ENCODE measurements at places on chromosomes 6 and 20.

DNA sequence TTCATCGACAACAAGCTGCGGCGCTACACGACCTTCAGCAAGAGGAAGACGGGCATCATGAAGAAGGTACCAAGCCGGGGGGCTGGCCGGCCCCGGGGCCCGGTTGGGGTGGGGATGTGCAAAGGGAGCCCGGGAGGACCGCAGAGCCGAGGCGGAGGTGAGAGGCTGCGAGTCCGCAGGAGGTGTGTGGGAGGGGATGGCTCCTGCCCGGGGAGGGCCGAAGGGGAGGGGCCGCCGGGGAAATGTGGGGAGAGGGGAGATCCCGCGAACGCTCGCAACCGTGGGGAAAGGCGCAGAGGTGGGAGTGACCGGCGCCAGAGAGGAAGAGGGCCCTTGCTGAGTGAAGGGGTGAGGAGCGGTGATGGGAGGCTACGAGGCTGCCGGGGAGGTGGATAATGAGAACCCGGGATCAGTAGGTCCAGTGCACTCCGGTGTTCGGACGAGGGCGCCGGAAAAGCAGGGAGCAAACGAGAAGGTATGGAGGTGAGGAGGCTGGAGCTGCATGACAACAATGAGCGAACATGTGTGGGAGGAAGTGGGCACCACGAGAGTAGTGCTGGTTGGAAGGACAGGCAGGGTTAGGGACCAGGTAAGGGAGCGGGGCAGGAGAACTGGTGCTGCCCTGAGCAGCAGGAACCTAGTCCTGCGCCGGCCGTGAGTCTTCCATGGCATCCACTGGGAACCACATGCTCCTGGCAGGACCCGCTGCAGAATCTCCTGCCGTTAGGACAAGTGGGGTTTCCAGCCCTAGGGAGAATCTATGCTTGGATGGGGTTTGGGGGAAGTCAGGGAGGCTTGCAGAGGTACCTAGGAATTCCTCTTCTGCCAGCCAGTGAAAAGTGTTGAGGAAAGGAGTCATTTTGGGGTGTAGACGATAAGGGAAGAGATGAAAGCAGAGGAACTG lies 1.3 kb downstream of the SRF start:
- DNase-seq, result no peak

DNA sequence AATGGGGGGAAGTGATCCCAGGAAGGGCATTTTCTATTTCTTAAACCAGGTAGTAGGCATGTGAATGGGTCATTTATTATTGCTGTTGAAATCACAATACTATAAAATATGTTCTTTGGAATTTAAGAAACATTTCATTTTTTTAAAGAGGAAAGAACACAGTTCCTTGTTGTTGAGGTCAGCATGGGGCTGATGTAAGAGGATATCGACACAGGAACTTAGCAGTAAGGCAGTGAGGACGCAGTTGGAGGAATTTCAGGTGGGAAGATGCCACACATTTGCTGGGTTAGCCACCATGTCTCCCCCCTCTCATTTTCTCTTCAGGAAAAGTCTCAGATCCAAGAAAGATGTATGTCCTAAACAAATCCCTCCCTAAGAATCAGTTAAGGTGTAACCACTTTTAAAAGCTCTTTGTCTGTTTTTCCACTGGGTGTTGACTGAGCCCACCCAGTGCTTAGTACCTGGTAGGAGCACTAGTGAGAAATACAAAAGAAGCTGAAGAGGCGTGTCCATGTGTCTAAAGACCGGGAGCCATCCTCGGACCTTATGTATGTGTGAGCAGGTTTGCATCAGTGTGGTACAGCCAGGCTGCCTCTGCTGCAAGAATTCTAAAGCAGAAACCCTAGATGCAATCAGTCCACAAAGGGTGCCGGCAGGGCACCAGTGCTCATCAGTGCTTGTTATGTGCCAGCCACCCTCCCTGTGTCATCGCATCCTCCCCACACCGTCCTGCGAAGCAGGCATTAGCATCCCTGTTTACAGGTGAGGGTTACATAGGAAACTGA lies 98.9 kb downstream of the TCP11 start:
- DNase-seq, result no peak

DNA sequence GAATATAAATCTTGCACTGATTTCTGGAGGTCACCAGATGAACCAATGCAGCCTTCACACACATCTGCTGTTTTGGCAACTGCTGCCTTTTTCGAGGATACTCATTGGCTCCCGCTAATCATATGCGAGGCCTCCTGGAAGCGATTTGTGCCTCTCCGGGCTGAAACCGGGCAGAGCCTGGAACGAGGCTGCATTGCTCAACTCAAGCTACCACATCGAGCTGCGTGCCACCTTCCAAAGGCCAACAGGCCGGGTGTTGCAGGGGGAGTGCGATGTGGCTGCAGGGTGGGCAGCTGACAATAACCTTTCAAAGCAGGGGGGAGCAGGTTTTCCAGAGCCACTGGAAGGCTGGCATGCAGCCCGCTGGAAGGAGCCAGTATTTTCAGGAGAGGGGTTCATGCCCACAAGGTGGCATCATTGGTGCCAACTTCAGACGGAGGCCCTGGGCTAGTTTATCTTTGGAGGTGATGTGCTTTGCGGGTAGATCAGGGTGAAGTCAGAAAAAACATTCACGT lies 122.6 kb upstream of the IFNGR1 start:
- peak; percentile 6 for DNase-seq

DNA sequence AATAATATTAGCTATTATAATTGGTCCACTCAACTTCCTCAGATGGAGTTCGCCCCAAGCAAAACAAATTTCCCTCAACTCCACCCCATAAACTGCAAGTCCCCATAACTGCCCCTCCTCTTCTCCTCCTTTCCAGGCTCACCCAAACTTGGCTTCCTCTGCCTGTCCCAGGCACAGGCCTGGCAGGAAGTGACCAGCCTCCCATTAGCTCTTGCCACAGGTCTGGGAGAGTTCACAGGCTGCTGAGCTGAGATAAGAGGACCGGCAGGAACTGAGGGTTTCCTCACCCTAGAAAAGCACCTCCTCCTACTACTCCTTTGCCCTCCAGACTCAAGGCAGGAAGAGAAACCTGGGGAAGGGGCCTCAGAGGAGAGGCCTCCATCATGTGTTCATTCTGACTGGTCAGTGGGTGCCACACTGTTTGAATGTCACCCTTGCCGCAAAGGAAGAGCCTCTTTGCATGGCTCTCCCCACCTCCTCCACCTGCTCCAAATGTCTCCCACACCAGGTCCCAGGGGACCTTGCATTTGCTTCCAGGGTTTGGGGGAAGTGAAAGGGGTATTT lies 24.5 kb upstream of the SMIM29 start:
- no peak for DNase-seq

DNA sequence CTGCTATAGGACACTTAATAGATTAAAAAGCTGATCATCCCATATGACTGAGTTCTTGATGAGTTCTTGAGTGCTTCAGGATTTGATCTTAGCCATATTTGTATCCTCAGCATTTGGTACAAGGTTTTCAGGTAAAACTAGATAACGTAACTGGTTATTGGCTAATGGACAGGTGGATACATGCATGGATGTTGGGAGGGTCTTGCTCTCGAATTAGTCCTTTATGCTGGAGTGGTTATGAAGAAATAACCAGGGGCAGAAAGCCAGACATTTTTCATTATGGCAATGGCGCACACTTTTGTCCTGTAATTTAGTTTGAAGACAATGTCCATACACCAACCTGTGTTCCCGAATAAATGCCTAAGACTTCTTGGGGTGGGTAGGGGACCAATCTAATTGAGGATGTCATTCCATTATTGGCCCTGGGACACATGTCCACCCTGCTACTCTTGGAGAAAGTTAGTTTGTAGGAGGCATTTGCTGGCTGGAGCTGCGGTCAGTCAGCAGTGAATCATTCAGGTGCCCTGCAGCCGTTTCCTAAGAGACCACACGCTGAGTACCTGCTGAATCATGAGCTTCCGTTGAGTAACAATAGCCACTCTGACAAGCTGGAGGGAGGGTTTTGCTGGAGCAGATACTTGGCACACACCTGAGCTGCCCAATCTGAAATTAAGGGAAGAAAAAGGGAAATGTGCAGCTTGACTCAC lies 194.4 kb downstream of the FOXA2 start:
- DNase-seq, result no peak

GRCh38 chr6:30325150-30325872 lies 1.4 kb upstream of the TRIM39 start:
- DNase-seq, result peak; percentile 54

GRCh38 chr6:22064558-22064957 lies 232.3 kb downstream of the PRL start:
- no peak for DNase-seq

DNA sequence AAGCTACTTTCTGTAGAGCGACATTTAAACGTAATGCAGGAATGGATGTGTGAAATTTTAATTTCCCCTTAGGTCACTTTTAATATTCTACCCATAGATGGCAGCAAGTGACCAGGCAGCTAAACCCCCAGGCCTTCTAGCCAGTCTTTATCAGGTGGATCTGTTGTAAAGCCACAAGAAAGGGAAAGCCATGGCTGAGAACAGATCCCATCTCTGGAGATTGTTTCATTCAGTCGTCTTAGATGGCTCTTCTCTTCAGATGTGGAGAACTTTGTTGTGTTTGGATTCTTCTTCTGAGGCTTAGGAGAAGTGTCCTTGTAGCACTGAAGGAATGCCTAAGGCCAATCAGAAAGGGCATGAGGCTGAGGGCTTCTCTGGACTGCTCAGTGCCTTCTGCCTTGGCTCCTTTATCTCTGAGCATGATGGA lies 15.8 kb upstream of the RNF182 start:
- DNase-seq, result no peak

- DNase-seq, result no peak
Measured at GRCh38 chr6:42224222-42225028, 6.8 kb upstream of the MRPS10 start.

DNA sequence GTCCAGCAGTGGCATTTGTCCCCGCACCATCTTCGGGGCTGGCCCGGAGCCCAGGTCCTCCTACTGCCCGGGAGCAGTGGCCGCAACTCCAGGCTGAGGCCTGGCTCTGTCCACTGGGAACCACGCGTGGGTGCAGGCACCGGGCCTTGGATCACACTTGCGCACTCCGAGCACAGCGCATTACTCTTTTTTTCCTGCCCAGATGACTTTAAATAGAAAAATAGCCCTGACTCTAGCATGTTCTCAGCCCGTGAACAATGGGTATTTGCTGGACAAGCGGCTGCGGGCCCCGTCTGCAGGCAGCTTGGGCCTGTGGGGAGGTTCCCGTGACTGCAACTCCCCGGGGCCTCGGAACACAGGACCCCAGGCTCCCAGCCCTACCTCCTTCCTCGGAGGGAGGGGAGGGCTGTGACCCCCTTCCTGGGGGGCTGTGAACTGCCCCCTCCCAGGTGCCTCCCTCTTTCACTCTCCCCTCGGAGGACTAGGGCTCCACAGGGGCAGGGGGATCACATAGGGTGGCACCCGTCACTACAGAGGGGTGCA lies 162.2 kb downstream of the TBXT start:
- no peak for DNase-seq

GRCh38 chr20:41335591-41335990 lies 5.0 kb upstream of the LPIN3 start:
- no peak for DNase-seq

DNA sequence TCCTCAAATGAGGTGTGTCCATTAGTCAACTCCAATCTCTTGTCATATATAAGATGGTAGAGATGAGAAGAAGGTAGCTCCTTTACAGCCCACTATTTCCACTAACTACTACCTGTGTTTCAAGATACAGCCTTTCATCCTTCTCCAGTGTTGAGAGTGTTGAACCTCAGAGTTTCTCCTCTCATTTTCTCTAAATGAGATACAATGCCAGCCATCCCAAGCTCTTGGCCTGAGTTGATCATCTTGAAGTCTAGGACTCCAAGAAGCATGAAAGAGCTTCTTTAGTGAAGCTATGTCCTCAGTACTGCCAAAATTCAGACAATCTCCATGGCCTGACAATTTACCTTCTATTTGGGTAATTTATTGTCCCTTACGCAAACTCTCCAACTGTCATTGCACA lies 548 bp upstream of the HLA-DRA start:
- no peak for DNase-seq

DNA sequence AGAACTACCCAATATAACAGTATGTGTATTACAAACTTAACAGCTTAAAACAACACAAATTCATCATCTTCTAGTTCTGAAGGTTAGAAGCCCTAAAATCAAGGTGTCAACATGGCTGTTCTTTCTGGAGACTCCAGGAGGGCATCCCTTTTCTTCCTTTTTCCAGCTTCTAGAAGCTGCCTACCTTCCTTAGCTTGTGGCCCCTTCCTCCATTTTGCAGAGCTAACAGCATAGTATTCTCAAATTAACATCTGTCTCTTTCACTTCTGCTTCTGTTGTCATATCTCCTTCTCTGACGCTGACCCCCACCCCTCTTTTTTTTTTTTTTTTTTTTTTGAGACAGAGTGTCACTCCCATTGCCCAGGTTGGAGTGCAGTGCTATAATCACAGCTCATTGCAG lies 52.8 kb upstream of the AKIRIN2 start:
- no peak for DNase-seq

DNA sequence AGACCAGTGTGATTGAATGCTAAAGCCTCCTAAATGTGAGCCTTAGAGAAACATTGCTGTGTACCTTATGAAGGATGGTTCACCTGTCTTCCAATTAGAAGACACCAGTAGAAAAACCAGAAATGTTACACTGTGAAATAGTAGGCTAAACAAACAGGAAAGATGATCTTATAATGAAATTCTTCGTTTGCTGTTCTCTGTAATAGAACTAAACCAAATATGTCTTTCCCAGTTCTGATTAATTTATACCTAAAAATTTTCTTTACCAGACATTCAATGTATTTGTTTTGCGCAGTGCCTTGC lies 114.8 kb downstream of the RTN4IP1 start:
- DNase-seq, result no peak

- DNase-seq, result no peak
Measured at GRCh38 chr20:54995553-54995952, 520.2 kb downstream of the DOK5 start.

DNA sequence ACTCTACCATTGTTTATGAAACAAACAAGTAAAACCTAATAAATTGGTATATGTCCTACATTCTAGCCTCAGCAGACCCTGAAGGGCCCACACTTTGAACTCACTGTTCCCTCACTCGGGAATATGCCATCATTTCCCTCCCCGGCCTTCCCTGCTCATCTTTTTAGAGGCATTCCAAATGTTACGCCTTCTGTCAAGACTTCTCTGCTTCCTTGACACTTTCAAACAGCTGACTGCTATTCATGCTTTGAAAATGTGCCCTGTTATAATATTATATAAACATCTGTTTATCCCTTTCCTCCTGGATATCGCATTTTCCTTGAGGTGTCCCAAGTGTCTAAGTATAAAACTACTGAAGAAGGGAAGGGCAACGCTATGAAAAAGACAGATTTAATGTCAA lies 249.5 kb upstream of the THEMIS start:
- DNase-seq, result no peak

DNA sequence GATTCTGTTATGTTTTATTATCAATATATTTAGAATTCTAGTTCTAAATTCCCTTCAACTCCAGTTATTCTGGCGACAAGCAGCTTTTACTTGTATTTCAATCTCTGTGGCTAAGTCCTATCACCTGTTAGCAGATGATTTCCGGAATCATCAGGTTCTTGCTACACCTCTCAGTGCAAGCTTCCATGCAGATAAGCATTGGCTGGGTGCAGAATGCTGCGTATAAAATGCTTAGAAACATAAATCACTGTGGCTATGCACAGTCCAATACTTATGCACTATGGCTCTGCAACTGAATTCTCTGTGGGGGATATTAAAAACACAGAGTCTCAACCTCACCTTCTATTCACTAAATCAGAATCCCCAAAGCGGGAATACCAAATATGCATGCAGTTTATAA lies 720.0 kb downstream of the EYS start:
- no peak for DNase-seq

- DNase-seq, result no peak
Measured at GRCh38 chr6:99789767-99790166, 183.1 kb downstream of the PRDM13 start.

GRCh38 chr6:129747588-129748112 lies 37.7 kb upstream of the ARHGAP18 start:
- DNase-seq, result no peak

- no peak for DNase-seq
Measured at GRCh38 chr6:31479151-31479932, 18.6 kb upstream of the MICB start.
